Natural killer cell treated with Interleukin-12 subunit alpha and Interleukin-12 subunit beta and Interleukin-15 and Interleukin-18, amount 100 ng/mL, for 72 hours (primary cell): ENCODE measurements at places on chromosomes 16 and 17. TPM values are rescaled to one million over a fixed set of nuclear protein-coding genes. Genes with fewer than 3 reads are reported as not detected.
A peak's percentile ranks its signal among the peaks of the same experiment; 100 is the strongest.

The SMTNL2 gene
- not detected for total RNA-seq

The MEIOB gene
- total RNA-seq, result not detected

- peak overlapping the region; percentile 53 for H3K27ac ChIP-seq
- no peaks in the 10 kb centered on the region for H3K36me3 ChIP-seq
- peak; percentile 76 for DNase-seq
- H3K4me1 ChIP-seq, result peaks cover 25% of the 10 kb centered on the region
- H3K27me3 ChIP-seq, result peaks cover 11% of the 10 kb centered on the region
Measured at GRCh38 chr17:62652251-62653001, 25.0 kb downstream of the MRC2 start.

DNA sequence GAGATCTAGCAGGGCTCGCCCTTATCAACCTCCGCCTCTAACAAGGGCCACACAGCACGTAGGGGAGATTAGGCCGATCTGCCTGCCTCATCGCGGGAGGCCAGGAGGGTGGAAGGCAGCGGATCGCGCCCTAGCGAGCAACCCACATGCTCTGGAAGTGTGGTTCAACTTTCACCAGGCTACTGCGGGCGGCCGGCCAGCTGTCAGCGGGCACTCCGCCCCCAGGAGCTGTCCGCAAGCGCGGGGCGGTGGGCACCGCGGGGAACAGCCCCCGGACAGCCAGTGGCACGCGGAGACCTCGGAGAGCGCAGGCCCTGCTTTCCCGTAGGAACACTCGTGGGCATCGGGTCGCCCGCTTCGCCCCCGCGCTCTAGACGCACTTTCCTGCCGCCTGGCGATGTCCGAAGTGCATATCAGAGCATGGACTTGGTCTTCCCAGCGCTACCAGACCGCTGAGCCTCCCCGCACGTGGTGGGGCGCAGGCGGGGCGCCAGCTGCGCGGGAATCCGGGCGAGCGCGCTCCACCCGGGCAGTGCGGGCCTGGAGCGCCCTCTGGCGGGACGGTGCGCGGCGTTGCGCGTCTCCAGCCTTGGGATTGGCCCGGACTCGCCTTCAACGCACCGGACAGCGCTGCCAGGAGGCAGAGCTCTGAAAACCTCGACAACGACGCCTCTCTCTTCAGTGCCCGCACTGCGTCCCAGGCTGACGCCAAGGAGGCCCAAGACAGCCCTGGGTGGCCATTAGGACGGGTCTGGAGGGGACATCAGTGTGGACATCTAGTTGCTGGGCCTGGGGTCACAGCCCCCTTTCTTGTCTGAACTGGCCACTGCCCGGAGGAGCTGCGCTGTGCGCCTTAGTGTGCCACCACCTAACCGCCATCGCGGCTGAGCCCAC lies 3.6 kb upstream of the ZNHIT3 start:
- H3K36me3 ChIP-seq, result no peaks in the 10 kb centered on the region
- H3K4me1 ChIP-seq, result peaks cover 22% of the 10 kb centered on the region
- H3K27me3 ChIP-seq, result peaks cover 22% of the 10 kb centered on the region
- no peak overlapping the region for H3K27ac ChIP-seq
- DNase-seq, result peak; percentile 82

DNA sequence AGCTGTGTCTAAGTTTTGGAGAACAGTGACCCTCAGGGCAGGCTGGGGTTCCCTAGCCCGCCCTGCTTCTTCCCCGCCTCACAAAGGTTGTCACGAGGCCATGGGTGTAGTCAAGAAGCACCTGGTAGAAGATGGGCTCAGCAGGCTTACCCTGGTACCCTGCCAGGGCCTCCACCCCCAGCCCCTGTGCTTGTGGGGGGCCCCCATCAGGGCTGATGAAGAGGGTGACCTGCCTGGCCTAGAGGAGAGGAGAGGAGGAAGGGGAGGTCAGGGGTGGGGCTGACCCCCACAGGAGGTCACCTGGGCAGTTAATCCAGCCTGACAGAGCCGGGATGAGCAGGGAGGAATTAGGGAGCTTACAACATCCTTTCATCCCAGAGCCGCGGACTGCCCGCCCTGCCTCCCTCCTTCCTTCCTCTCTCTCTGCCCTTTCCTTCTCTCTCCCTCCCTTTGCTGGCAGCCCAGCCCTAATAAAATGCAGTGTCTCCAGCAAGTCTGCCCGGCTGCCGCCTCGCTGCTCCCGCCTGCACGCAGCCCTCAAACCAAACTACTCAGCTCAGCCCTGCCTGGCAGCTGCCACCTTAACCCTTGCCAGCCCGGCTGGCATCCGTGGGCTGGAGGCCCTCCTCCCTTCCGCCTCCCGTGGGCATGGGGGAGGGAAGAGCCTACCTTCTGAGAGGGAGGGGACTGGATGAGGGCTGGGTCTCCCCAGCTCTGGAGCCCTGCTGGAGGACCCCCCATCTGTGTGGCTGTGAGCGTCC lies 7.2 kb downstream of the DLX3 start:
- no peak overlapping the region for H3K4me3 ChIP-seq
- DNase-seq, result no peak
- no peaks in the 10 kb centered on the region for H3K36me3 ChIP-seq
- peaks cover under 1% of the 10 kb centered on the region for H3K4me1 ChIP-seq
- H3K27me3 ChIP-seq, result peaks cover 39% of the 10 kb centered on the region
